NCI-H524 (cell line): ENCODE measurements at places on chromosomes 1 and 21.

DNA sequence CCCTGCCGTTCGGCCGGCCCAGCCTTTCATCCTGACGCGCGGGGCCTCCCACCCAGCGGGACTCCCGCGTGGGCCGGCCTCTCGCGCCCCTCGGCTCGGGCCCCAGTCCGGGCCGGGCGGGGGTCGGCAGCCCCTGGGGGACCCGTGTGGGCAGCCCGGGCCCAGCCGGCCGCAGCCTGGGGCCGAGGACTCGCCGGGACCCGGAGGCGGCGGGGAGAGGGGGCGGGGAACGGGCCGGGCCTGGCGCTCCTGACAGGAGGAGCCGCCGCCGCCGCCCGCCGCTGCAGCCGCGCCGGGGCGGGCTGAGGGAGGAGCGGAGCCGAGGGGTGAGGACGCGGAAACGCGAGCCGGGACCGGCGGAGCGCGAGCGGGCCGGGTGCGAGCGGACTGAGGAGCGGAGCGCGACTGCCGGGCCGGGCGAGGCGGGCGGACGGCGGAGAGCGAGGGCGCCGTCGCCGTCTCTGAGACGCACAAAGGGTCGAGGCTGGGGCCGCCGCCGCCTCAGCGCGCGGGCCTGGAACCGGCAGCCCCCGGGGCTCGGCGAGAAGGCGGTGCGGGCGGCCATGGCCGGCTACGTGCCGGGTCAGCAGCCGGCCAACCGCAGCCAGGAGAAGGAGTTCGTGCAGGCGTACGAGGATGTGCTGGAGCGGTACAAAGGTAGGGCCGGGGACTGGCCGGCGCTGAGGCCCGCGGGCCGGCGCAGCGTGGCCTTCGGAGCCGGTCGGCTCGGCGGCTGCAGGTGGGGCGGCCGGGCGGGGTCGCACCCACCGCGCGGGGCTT lies 79.1 kb downstream of the NDUFS5 start:
- DNase-seq, result no peak

GRCh38 chr1:214319938-214320337 lies 39.0 kb downstream of the SMYD2 start:
- no peak for DNase-seq

GRCh38 chr1:36533897-36534296 lies 51.2 kb upstream of the CSF3R start:
- DNase-seq, result no peak

GRCh38 chr1:93778457-93778856 lies 96.8 kb upstream of the BCAR3 start:
- peak; percentile 13 for DNase-seq

- no peak for DNase-seq
Measured at GRCh38 chr1:11473491-11474034, 5.4 kb upstream of the DISP3 start.

DNA sequence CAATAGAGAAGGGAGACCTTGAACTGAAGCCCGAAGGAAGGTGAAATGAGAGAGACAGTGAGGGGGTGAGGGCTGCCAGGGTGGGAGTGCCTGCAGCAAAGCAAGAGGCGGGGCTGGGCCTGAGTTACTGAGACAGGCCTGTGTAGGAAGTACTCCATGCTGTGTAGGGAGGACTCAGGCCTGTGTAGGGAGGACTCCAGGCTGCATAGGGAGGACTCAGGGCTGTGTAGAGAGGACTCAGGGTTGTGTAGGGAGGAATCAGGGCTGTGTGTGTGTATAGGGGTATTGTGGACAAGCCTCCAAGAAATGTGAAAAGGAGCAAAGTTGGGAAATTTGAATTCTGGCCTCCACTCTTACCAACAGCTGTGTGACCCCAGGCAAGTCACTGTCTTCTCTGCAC lies 133.8 kb upstream of the CACNA1E start:
- DNase-seq, result no peak

DNA sequence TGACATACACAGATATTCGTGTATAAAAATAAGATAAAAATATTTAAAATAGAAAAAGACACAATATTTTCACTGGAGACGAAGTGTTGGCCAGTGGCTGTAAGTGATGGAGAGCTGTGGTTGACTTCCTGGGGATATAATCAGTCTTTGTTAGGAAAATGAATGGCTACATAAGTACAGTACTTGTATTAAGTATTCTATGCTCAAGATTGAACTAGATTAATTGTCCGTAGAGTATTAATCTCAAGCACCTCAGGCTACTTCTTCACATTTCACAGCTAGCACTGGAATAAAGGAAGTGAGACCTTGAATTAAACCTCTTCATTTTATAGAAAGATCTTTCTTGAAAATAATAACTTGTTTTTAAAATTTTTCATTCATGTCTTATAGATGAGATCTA lies 39.0 kb upstream of the RGS5 start:
- no peak for DNase-seq

GRCh38 chr1:61641578-61642336 lies 83.2 kb downstream of the TM2D1 start:
- peak; percentile 37 for DNase-seq

DNA sequence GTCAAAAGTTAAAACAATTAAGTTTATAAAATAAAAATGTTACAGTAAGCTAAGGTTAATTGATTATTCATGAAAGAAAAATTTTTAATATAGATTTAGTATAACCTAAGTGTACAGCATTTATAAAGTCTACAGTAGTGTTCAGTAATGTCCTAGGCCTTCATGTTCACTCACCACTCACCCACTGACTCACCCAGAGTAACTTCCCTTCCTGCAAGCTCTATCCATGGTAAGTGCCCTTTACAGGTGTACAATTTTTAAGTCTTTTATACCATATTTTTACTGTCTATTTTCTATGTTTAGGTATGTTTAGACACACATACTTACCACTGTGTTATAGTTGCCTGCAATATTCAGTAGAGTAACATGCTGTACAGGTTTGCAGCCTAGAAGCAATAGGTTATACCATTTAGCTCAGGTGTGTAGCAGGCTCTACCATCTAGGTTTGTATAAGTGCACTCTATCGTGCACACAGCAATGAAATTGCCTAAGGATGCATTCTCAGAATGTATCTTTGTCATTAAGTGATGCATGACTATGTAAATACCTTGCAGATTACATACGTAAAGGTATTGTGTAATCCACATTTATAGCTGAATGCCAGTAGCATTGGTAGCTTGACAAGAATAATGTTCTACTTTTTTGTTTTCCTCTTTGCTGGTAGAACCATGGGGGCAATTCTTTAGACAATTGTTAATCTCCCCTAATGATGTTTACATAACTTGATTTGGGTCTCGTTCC lies 35.7 kb upstream of the GPR88 start:
- DNase-seq, result no peak

GRCh38 chr1:4600615-4601460 lies 53.6 kb upstream of the AJAP1 start:
- DNase-seq, result no peak

GRCh38 chr21:41932576-41933312 lies 21.1 kb downstream of the C2CD2 start:
- DNase-seq, result no peak

- DNase-seq, result no peak
Measured at GRCh38 chr1:17274186-17275170, 25.6 kb downstream of the PADI3 start.

GRCh38 chr21:16279731-16280581 lies 550.2 kb downstream of the USP25 start:
- DNase-seq, result no peak

DNA sequence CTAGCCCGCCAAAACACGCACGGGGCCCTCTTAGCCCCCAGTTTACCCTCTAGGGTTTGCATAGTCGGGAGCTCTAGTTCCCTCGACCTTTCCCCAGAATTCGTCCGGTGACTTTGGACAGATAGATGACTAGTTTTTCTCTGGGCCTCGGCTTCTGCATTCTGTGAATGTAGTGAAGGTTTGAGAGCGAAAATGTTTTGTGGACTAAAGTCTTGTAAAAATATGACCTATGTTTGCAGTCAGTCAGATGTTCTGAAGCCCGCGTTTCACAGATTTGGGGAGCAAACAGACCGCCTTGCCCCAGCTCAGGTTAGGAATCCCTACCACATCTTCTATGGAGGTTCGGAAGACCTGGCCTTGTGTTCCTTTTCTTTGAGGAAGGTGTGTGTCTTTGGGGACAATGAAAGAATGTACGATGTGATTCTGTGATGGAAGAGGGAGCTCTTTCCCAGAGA lies 401 bp downstream of the UQCRH start:
- DNase-seq, result no peak

DNA sequence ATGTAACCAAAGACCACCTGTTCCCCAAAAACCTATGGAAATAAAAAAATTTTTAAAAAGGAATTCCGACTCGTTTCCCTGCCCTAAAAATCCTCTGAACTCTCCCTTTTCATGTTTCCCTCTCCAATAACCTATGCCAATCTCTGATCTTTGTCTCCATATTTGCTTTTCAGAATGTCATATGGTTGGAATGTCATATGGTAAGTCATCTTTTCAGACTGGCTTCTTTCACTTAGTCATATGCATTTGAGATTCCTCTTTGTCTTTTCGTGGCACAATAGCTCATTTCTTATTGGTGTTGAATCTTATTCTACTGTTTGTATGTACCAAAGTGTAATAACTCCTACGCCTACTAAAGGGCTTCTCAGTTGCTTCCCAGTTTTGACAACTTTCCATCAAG lies 117.5 kb downstream of the BACH1 start:
- DNase-seq, result no peak
